Foreskin fibroblast (primary cell): ENCODE measurements at places on chromosomes 13 and 19.

GRCh38 chr13:90070362-90070761 is 1277.1 kb upstream of the MIR17HG start:
- no peak for DNase-seq

GRCh38 chr19:38107129-38107528 is 116.9 kb downstream of the DPF1 start:
- no peak for DNase-seq

DNA sequence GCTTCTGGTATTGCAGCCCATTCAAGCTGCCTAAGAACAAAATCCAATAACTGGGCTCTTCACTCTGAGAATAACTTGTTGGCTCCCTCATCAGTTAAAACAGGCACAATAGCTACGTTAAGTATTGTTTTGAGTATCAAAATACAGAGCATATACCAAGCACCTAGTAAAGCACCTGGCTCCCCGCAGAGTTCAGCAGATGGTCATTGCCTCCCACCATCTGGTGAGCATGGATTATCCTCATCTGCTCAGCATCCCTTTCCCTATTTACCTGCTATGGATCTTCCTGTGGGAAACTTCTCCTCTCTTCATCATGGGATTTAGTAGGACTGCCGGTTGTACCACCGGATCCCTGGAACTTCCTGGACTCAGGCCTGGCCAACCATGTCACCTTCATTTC is 199.2 kb upstream of the MAB21L1 start:
- DNase-seq = no peak

DNA sequence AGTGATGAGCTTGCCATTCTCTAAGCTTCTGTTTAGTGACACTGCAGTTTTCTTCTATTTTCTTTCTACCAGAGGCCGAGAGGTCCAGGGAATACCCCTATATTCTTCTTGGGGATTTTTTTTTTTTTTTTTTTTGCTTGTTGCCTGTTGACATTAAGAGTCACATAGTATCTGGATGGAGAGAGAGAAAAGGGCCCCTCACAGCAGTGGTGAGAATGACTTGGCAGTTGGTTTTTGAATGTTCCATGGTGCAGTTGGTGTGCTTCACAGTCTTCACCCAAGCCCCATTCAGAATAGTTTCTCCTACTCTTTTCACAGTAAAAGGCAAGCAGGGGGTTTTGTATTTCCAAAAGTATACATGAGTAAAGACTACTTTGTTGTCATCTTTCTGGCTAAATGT is 577.9 kb downstream of the LMO7 start:
- DNase-seq = no peak

DNA sequence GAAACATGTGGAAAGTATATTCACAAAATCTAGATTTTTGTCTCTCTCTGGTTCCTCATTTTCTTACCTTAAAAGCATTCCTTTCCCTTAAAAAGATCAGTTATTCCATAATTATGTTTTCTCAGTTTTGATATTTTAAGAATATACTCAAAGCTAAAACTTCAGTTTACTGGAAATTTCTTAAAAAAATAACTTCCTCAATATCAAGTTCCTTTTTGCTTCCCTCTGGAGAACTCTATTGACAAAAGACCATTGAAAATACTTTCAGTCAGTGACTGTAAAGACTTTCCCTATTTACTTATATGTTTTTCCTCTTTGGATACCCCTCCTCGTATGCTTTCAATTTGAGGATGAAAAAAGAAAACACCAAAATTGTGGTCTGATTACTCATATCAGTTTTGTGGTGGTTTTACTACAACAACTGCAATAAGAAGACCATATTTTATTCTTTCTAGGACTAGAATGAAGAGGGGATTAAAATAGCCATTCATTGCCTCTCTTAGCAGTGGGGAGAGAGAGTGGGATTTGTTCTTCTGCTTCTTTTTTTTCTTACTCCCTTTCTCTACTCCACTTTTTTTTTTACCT is 113.2 kb downstream of the ESD start:
- peak; percentile 20 for DNase-seq

DNA sequence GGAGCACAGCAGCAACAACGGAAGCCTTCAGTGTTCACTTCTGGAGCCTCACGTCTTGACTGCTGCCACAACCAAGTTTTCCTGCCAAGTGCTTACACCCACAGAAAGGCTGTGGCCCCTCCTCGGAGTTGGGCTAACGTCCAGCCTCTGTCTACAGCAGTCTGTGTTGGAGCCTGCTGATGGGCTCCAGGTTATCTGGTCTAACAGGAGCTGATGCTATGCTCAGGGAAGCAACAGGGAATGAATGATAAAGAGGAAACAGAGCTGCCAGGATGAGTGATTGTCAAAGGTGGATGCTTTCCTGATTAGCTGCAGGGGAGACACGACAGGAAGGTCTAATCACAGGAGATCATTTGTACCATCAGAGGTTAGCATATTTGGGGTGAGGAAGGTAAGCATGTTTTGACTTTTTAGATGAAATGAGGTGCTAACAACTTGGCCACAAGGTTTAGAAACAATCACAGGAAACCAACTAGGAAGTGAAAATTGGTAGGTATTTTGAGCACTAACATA is 53.8 kb upstream of the RCBTB2 start:
- DNase-seq = no peak

DNA sequence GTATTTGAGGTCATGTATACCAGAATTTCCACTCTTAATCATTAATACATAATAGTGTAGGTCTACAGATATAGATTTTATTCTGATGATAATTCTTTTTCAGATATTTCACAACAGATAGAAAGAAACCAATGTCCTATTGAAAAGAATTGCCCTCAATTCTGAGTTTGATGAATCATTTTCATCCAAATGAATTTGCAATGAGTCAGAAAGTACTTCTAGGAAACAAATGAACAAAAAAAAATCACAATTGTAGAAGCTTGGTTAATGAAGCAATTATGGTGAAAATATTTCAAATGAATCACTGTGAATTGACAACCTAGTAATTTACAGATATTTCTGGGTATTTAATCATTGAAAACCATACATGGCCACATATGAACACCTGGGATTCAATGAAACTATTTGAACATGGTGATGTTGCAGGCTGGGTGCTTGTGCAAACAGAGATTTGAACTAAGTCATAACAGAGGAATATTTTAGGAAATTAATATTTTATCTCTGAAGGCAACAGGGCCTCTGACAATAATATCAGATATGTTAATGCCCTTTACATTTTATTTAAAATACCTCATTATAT is 360.9 kb downstream of the SLITRK5 start:
- peak; percentile 0 for DNase-seq

DNA sequence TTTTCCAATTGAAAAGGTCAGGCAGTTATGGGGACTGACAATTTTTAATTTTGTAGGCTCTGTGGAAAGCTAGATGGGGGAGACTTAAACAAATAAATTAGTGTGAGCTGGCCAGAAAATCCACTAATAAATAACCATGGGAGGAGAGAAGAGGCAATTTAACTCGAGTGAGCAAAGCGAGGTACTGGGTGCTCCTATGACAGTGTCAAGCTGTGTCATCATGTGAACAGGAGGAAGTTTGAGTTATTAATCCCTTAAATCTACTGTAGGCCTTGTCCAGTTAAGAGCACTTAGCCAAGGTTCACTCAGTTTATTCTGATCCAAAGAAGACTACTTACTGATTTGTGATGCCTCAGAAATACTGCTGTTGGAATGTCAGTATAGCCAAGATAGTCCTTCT is 122.8 kb downstream of the OXGR1 start:
- no peak for DNase-seq

- no peak for DNase-seq
Measured at GRCh38 chr13:33868343-33868994, 50.5 kb downstream of the RFC3 start.

GRCh38 chr19:33211794-33212435 is 13.7 kb downstream of the SLC7A10 start:
- no peak for DNase-seq

- DNase-seq = no peak
Measured at GRCh38 chr13:37288057-37288720, 182.7 kb upstream of the CSNK1A1L start.

DNA sequence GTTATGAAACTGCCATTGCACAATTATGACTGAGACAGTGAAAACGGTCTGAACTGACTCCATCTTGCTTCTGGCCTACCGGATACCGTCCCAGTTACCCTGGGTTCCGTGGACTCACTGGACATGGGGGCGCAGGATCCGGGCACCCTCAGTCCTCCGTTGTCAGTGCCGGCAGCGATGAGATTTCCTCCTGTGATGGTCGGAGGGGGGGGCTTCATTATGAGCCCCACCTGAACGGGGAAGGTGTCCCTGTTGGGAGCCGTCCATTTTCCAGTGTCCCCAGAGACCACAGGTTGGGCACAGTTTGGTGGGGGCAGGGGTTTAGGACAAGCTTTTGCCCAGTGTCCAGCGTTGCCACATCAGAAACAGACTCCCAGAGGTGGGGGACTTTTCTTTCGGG is 23.4 kb downstream of the TMEM255B start:
- no peak for DNase-seq

GRCh38 chr13:40508767-40509342 is 157.6 kb downstream of the FOXO1 start:
- DNase-seq = no peak

GRCh38 chr19:6110360-6110977 is at the start of gene RFX2:
TSS of gene RFX2 (minus strand) at chr19:6110500. CDS start at chr19:6047496, 63,004 bp downstream.
- DNase-seq = peak; percentile 99

- no peak for DNase-seq
Measured at GRCh38 chr13:102466610-102467190, 64.9 kb upstream of the FGF14 start.

DNA sequence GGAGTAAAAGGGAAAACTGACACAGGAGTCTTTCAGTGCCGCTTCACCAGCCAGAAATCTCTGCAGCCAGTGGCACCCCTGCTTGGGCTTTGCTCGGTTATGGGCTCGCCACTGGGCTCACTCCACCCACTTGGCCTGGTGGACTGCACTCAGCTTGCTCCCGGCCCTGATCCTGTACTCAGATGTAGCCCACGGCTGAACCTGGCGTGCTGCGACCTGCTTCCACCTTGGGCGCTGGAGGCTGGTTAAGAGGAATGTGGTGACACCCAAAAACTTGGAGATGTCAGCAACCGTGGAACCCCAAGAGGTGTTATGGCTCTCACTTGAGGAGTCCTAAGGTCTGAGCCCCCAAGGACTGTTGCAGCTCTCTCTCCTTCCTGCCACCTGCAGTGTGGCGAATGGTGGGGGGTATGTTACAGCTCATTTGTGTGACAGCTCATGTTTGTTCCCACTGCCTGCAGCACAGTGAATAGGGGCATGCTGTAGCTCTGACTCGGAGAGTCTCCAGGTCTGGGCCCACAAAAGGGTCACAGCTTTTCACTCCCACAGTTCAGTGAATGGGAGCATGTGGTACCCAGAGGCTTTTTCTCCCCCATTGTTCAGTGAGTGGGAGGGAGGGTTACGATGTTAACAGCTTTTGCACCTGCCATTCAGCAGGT is 1124.5 kb upstream of the ATXN8OS start:
- DNase-seq = no peak

DNA sequence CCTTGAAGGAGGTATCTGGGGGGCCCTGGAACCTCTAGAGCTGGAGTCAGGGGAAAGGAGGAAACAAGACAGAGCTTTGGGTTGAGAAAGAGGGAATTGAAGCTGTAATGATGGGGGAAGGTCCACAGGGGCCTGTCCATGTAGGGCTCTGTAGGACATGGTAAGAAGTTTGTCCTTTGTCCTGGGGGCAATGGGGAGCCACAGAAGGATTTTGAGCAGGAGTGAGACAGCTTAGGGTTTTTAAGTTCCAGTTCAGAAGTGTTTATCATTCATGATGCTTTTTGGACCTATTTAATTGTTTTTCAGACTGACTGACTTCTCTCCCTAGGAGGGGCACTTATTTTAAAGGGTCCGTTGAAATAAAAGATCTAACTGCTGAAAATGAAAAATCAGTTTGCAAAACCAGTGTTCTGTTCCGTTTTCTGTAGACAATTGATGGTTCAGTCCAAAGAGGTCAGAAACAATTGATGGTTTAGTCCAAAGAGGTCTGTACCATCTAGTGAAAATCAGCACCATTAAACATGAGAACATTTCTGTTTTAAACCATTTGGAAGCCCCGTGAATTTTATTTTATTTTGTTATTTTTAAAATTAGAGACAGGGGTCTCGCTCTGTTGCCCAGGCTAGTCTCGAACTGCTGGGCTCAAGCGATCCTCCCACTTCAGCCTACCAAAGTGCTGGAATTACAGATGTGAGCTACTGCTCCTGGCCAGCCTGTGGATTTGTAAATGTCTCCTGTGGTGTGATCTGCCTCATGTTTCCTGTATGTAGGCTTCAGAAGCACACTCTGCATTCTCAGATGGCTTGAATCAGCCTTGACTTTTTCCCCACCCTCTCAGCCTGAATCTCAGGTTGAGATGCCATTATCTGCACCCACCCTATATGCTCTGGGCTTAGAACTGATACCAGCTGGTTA is 8.4 kb downstream of the PLD3 start:
- DNase-seq = peak; percentile 60

DNA sequence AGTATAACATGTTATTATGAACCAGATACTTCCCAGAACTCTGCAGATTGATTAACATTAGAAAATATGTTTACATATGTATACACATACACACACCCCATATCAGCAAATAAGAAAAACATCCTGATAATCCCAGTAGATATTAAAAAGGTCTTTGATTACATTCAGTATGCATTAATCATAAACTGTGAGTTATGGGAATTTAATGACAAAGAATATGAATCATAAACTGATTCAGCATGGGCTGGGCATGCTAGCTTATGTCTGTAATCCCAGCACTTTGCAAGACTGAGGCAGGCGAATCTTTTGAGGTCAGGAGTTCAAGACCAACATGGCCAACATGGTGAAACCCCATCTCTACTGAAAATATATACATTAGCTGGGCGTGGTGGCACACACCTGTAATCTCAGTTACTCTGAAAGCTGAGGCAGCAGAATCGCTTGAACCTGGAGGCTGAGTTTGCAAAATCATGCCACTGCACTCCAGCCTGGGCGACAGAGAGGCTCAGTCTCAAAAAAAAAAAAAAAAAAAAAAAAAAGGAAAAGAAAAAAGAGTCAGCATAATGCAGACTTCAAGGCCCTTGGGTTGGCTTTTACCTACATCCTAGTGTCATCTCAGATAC is 581.9 kb upstream of the PRR20A start:
- no peak for DNase-seq

- DNase-seq = no peak
Measured at GRCh38 chr13:34617473-34618083, 324.5 kb upstream of the NBEA start.

DNA sequence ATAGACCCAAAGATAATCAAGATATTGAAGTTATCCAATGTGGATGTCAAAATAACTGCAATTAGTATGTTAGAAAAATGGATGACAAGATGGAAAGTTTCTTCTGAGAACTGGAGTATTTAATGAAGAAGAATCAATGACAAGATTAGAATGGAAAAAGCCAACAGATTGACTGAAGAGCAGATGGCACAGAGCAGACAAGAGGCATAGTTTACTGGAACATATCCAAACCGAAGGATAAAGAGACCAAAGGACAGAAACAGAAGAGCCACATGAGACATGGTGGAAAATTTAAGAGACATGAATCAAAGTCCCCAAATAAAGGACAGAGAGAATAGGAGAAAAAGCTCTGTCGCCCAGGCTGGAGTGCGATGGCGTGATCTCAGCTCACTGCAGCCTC is 89.6 kb upstream of the RXFP2 start:
- no peak for DNase-seq
